ENCODE measurements at places on chromosomes 1 and 21. TPM values are rescaled to one million over a fixed set of nuclear protein-coding genes. Genes with fewer than 3 reads are reported as not detected.

- no peak overlapping the region for H3K4me3 ChIP-seq
- H3K27me3 ChIP-seq, result no peaks in the 10 kb centered on the region
- no peaks in the 10 kb centered on the region for H3K4me1 ChIP-seq
- DNase-seq, result no peak
Observed at GRCh38 chr1:235809688-235810397, 56.9 kb downstream of the LYST start.

The HRNR gene
- total RNA-seq, result not detected

DNA sequence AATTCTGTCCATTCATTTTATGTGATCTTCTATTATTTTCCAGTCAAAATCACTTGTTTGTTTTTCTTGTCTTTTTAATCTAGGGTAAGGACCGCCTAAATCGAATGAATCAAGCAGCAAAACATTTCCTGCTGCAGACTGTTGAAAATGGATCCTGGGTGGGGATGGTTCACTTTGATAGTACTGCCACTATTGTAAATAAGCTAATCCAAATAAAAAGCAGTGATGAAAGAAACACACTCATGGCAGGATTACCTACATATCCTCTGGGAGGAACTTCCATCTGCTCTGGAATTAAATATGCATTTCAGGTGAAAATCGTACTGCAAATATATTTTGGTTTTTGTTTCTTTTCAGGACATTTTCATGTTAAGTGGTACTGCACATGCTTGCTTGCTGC, 20.5 kb downstream of the CLCA4 start:
- no peak overlapping the region for H3K27ac ChIP-seq
- H3K4me3 ChIP-seq, result no peak overlapping the region
- no peaks in the 10 kb centered on the region for H3K27me3 ChIP-seq

DNA sequence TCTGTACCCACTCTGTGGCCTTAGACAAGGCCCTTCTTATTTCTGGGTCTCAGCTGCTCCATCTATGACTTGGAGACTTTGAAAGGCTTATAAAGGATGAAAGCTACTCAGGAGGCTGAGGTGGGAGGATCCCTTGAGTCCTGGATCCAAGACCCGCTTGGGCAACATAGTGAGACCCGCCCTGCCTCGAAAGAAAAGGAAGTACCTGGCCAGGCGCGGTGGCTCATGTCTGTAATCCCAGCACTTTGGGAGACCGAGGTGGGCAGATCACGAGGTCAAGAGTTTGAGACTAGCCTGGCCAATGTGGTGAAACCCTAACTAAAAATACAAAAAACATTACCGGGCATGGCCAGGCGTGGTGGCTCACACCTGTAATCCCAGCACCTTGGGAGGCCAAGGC, 13.4 kb downstream of the ID3 start:
- no peak overlapping the region for H3K27ac ChIP-seq
- no peak overlapping the region for H3K4me3 ChIP-seq
- peaks cover 7% of the 10 kb centered on the region for H3K4me1 ChIP-seq
- no peak for DNase-seq
- no peaks in the 10 kb centered on the region for H3K27me3 ChIP-seq

The FCAMR gene
- total RNA-seq, result not detected

The CLCC1 gene
- 19.4 TPM for total RNA-seq
